Osteoblast (primary cell): ENCODE measurements at places on chromosomes 1 and 21. TPM values are rescaled to one million over a fixed set of nuclear protein-coding genes. Genes with fewer than 3 reads are reported as not detected.

Gene HSD3B2
- not detected in 2 replicates for total RNA-seq

GRCh38 chr1:224348137-224348536, 8.5 kb upstream of the CNIH4 start:
- no peak overlapping the region for H3K27ac ChIP-seq
- no peaks in the 10 kb centered on the region for H3K36me3 ChIP-seq
- no peak for DNase-seq
- no peaks in the 10 kb centered on the region for H3K4me1 ChIP-seq
- no peaks in the 10 kb centered on the region for H3K27me3 ChIP-seq

DNA sequence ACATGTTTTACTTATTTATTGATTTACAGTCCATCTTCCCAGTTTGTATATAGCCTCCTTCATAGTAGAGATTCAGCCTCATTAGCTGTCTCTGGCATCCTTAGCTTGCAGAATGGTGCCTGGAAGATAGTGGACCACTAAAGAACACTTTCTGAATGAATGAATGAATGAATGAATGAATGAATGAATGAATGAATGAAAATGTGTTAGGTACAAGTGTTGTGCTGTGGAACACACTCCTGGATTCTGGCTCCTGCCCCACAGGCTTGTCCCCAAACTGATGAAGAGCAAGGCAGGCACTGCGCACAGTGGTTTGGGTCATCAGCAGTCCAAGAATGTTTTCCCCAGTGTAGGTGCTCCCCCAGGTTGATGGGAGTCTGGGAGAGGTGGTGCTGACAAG, 159.4 kb downstream of the ST6GALNAC5 start:
- no peaks in the 10 kb centered on the region for H3K4me1 ChIP-seq
- H3K4me3 ChIP-seq: no peak overlapping the region
- DNase-seq: no peak
- H3K36me3 ChIP-seq: no peaks in the 10 kb centered on the region

- no peak overlapping the region for H3K4me3 ChIP-seq
- no peak overlapping the region for H3K27ac ChIP-seq
- no peaks in the 10 kb centered on the region for H3K36me3 ChIP-seq
- no peak for DNase-seq
- H3K27me3 ChIP-seq: no peaks in the 10 kb centered on the region
These were observed 70.9 kb upstream of the S1PR1 start for GRCh38 chr1:101165954-101166353.

Gene USH2A
- total RNA-seq: under 0.01 and 0.29 TPM in 2 replicates

GRCh38 chr1:57986432-57986831, 560.1 kb downstream of the OMA1 start:
- no peak overlapping the region for H3K4me3 ChIP-seq
- DNase-seq: no peak
- no peaks in the 10 kb centered on the region for H3K36me3 ChIP-seq
- no peaks in the 10 kb centered on the region for H3K4me1 ChIP-seq

DNA sequence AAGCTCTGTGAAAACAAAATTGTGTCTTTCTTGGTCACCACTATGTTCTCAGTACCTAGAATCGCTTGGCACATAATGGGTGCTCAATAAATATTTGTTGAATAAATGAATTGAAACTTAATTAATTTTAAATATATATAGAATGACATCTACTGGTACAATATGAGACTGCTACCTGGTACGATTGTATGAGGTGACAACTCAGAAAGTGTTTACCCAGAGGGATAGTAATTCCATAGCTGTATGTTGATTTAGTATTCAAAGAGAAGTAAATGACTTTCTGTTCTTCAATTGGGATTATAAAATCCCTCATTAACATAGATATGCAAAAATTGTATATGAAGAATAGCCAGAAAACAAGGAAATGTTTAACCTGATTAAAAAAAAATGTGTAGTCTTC, 128.7 kb downstream of the RPS6KC1 start:
- H3K36me3 ChIP-seq: no peaks in the 10 kb centered on the region
- no peak overlapping the region for H3K27ac ChIP-seq
- no peaks in the 10 kb centered on the region for H3K27me3 ChIP-seq
- H3K4me1 ChIP-seq: no peaks in the 10 kb centered on the region
- H3K4me3 ChIP-seq: no peak overlapping the region

DNA sequence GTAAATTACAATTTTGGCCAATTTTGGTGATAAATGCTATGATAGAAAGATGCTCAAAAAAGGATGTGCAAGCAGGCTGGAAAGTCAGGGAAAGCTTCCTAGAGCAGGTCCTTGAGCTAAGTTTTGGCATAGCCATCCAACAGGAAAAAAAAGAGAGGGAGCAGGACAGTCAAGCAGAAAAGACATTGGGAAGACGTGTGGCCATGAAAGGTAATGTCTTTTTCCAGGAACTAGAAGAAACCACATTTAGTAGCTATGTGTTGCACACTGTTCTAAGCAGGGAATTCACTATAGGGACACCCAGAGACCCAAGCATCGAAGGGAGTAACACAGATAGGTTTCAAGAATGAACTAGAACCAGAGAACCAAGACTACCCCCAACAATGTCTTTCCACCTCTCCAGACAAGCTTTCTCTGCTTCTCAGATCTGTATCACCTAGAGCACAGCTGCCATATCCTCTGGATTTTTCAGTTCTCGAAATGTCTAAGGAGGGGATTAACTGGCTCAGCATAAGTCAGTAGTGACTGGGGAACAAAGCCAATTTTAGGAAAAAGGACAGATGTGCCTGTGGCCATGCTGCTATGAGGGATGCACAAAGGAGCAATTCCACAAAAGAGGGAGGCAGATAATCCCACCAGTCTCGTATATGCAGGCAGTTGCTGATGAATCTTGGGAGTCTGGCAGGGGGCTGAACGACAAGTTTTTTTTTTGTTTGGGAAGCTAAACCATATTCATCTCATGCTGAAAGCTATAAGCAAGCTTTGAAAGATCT, 97.1 kb upstream of the DAB1 start:
- no peak overlapping the region for H3K4me3 ChIP-seq
- no peaks in the 10 kb centered on the region for H3K27me3 ChIP-seq
- H3K27ac ChIP-seq: no peak overlapping the region
- no peaks in the 10 kb centered on the region for H3K4me1 ChIP-seq

DNA sequence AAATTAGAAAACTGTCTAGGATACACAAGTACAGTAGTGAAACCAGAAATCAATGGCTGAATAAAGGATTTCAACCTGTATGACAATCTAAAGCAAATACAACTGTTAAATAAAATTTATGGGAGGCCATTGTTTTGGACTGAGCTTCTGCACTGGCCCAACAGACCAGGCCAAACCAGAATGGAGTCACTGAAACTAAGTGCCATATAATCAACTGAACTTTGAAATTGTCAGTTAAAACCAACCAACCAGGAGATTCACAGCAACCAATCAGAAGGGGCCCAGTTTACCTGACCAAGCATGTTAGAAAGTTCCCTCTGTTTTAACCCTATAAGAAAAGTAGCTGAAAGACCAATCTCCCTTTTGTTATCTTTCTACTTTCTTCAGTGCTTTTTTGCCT, 30.5 kb upstream of the SOAT1 start:
- no peak overlapping the region for H3K4me3 ChIP-seq
- H3K36me3 ChIP-seq: no peaks in the 10 kb centered on the region
- no peak for DNase-seq
- H3K27me3 ChIP-seq: no peaks in the 10 kb centered on the region
- H3K4me1 ChIP-seq: no peaks in the 10 kb centered on the region

Gene LYSMD1
- total RNA-seq: 10.6 and 12.7 TPM in 2 replicates

Gene HSD11B1
- total RNA-seq: 0.88 and 1.8 TPM in 2 replicates

DNA sequence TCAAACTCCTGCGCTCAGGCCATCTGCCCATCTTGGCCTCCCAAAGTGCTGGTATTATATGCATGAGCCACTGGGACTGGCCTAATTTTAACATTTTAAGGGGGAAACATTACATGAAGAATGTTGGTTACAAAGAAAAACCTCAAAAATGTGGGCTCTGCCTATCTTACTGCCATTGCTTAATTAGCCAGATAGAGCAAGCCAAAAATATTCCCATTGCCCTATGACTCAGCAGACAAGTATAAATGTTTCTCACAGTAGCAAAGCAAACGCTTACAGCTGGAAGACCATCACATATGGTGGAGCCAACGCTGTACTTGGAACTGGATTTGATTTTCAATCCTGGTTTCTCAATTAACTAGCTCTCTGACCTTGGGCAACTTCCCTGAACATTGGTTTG, 502.0 kb downstream of the SMYD3 start:
- H3K4me1 ChIP-seq: peaks cover 29% of the 10 kb centered on the region
- H3K4me3 ChIP-seq: no peak overlapping the region
- peak overlapping the region; percentile 52 for H3K27ac ChIP-seq
- no peaks in the 10 kb centered on the region for H3K36me3 ChIP-seq

Gene OR2L13
- total RNA-seq: under 0.01 TPM in 1 of 2 replicates, not detected in the other

GRCh38 chr1:117860896-117861610, 68.4 kb downstream of the GDAP2 start:
- H3K4me3 ChIP-seq: no peak overlapping the region
- H3K36me3 ChIP-seq: peaks cover 6% of the 10 kb centered on the region
- no peaks in the 10 kb centered on the region for H3K27me3 ChIP-seq
- no peak overlapping the region for H3K27ac ChIP-seq

DNA sequence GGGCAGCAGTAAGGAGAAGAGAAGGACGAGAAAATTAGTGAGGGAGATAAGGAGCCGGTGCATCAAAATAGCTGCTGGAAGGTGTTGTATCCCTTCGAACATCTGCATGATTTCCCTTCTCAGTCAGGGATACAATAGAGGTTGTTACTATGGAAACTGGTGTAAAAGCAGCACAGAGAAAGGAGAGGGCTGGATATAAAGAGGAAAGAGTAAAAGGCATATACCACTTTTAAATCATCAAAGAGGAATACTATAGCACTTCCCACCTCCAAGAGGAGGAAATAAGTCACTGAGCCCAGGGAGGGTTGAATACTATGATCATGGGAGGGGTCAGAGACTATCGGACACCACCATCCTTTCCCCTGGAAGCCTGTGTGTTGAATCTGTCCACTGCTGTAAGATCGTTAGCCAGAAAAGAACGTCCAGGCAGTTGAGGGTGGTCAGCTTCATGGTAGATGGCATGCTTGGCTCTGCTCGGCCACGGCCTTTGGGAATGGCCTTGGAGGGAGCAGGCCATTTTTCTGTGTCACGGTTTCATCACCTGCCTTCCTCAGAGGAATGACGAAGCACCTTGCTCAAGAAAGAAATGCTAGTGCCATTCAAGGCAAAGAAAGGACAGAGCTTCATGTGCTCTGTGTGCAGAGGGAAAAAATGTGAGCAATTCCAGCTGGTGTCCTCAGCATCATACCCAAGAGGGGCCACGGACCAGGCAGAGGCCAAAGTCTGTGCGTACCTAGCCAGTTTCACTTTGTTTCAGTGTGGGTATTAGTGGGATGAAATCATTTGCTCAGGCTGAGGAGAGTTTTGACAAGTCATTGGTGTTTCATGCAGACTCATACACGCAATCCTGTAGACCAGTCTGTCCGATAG, 64.2 kb downstream of the IRF2BP2 start:
- H3K4me3 ChIP-seq: no peak overlapping the region
- no peak for DNase-seq
- H3K36me3 ChIP-seq: no peaks in the 10 kb centered on the region

- H3K4me3 ChIP-seq: no peak within 1 kb of the TSS
- no peak for DNase-seq
- no peaks in the 10 kb centered on the region for H3K36me3 ChIP-seq
- no peak within 1 kb of the TSS for H3K27ac ChIP-seq
- no peaks in the 10 kb centered on the region for H3K4me1 ChIP-seq
These were observed at the start of gene CAPN8 for GRCh38 chr1:223665592-223666312. Gene CAPN8 (minus strand): TSS chr1:223665701. CDS start chr1:223665646, 55 bp downstream.

DNA sequence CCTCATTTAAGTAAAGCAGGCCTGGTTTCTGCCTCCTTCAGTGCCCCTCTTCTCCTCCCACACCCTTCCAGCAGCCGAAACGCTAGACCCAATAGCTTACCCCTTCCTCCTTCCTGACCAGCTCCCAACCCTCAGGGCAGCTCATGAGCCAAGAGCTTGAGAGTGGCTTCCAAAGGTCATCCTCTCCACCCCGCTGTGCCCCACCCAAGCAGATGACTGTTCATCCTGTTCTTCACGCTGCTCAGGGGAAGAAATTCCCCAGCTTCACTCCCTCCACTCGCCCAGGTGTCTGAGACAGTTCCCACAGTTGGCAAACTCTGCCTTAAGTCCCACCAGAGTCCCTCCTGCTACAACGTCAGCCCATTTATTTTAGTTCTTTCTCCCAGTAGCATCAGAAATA, 23.4 kb downstream of the ARHGEF19 start:
- H3K27me3 ChIP-seq: no peaks in the 10 kb centered on the region
- peak; percentile 43 for DNase-seq
- peaks cover 11% of the 10 kb centered on the region for H3K4me1 ChIP-seq
- no peaks in the 10 kb centered on the region for H3K36me3 ChIP-seq
- no peak overlapping the region for H3K4me3 ChIP-seq

Gene MROH9
- total RNA-seq: under 0.01 and 0.88 TPM in 2 replicates

GRCh38 chr1:74363220-74363619, 128.0 kb downstream of the TNNI3K start:
- H3K4me1 ChIP-seq: no peaks in the 10 kb centered on the region
- no peak overlapping the region for H3K4me3 ChIP-seq
- DNase-seq: no peak
- no peak overlapping the region for H3K27ac ChIP-seq
- H3K36me3 ChIP-seq: no peaks in the 10 kb centered on the region
- no peaks in the 10 kb centered on the region for H3K27me3 ChIP-seq
